ENCODE measurements at places on chromosomes 1 and 21. TPM values are rescaled to one million over a fixed set of nuclear protein-coding genes. Genes with fewer than 3 reads are reported as not detected.
A peak's percentile ranks its signal among the peaks of the same experiment; 100 is the strongest.

Gene MEGF6
- total RNA-seq = 32.6 TPM

Gene SLAMF6
- total RNA-seq = not detected

Gene TEDDM1
- total RNA-seq = not detected

Gene MYOG
- total RNA-seq = not detected

Gene SPRR5
- not detected for total RNA-seq

Gene TAL1
- total RNA-seq = 0.05 TPM

Gene ASPM
- 26.9 TPM for total RNA-seq

DNA sequence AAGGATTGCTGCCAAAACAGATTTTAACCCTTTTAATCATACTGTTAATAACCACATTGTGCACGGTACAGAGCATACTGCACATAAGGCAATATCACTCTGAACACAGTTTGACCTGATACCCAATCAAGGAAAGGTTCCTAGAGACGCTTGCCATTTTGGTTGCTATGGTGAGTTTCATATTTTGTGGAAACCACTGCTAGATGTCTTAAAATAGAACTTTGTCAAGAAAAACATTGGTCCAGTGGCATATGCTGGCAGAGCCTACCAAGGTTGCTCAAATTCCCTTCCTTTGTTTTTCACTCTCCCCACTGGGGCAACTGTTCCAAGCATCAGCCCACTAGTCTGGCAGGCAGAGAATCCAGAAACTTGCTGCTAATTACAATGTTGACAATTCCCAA lies 114.8 kb upstream of the DPYD start:
- no peak overlapping the region for H3K4me3 ChIP-seq
- DNase-seq = no peak
- H3K4me1 ChIP-seq = no peaks in the 10 kb centered on the region
- no peaks in the 10 kb centered on the region for H3K36me3 ChIP-seq
- no peak overlapping the region for H3K27ac ChIP-seq

DNA sequence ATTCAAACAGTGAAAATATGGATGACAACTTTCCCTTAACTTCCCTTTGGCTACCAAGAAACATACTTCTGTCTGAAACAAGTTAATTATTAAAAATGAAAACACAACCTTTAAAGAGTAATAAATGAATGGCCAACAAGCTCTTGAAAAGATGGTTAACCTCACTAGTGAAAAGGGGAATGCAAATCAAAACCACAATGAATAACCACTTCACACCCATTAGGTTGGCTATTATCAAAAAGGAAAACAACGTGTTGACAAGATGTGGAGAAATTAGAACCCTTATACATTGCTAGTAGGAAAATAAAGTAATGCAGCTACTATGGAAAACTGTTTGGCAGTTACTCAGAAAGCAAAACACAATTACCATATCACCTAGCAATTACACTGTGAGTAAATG lies 14.1 kb downstream of the COP1 start:
- no peak overlapping the region for H3K4me3 ChIP-seq
- H3K27me3 ChIP-seq = no peaks in the 10 kb centered on the region
- H3K4me1 ChIP-seq = no peaks in the 10 kb centered on the region
- H3K27ac ChIP-seq = no peak overlapping the region
- no peak for DNase-seq

- H3K4me3 ChIP-seq = no peak overlapping the region
- H3K36me3 ChIP-seq = no peaks in the 10 kb centered on the region
- H3K27ac ChIP-seq = no peak overlapping the region
- H3K4me1 ChIP-seq = 0 out of 2 replicates have a peak, but pooled peaks cover 2% of the 10 kb centered on the region
- no peaks in the 10 kb centered on the region for H3K27me3 ChIP-seq
- DNase-seq = peak; percentile 41
Measured at GRCh38 chr1:220680085-220680687, 10.0 kb upstream of the C1orf115 start.

GRCh38 chr1:67479146-67479891 lies 49.1 kb upstream of the SERBP1 start:
- H3K36me3 ChIP-seq = no peaks in the 10 kb centered on the region
- no peaks in the 10 kb centered on the region for H3K4me1 ChIP-seq
- no peak overlapping the region for H3K27ac ChIP-seq
- no peaks in the 10 kb centered on the region for H3K27me3 ChIP-seq
- no peak overlapping the region for H3K4me3 ChIP-seq
- DNase-seq = no peak

- H3K4me1 ChIP-seq = no peaks in the 10 kb centered on the region
- peaks cover 2% of the 10 kb centered on the region for H3K27me3 ChIP-seq
- H3K36me3 ChIP-seq = no peaks in the 10 kb centered on the region
- H3K4me3 ChIP-seq = no peak overlapping the region
- H3K27ac ChIP-seq = no peak overlapping the region
- no peak for DNase-seq
Measured at GRCh38 chr21:36575306-36575705, 95.4 kb upstream of the CLDN14 start.

GRCh38 chr1:51417496-51418383 lies 87.4 kb upstream of the TTC39A start:
- H3K27ac ChIP-seq = no peak overlapping the region
- DNase-seq = no peak
- peaks cover 3% of the 10 kb centered on the region for H3K36me3 ChIP-seq
- no peaks in the 10 kb centered on the region for H3K27me3 ChIP-seq
- no peak overlapping the region for H3K4me3 ChIP-seq

DNA sequence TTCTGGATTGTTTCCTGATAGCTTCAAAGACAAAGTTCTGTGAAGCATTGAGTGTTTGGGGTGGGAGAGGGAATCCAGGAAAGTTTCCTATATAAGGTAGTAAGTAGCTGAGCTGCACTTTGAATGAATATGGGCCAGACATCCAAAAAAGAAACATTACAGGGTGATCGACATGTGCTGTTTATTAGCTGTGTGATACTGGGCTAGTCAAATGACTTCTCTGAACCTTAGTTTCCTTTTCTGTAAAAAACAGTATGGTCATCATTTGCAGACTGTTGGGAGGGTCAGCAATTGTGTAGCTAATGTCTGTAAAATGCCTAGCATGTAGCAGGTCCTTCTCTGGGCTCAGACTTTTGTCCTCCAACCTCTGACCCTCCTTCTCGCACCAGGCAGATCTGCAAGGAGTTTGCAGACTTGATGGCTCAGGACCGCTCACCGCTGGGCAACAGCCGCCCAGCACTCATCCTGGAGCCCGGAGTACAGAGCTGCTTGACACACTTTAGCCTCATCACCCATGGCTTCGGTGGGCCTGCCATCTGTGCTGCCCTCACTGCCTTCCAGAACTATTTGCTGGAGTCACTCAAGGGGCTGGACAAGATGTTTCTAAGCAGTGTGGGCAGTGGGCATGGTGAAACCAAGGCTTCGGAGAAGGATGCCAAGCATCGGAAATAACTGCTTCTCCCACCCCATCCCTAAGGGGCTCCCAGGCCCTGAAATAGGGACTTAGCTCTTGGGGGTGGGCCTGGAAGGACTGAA lies 21.1 kb downstream of the TFAP2E start:
- no peak overlapping the region for H3K4me3 ChIP-seq
- no peaks in the 10 kb centered on the region for H3K27me3 ChIP-seq
- no peak for DNase-seq
- H3K27ac ChIP-seq = no peak overlapping the region
- no peaks in the 10 kb centered on the region for H3K4me1 ChIP-seq

DNA sequence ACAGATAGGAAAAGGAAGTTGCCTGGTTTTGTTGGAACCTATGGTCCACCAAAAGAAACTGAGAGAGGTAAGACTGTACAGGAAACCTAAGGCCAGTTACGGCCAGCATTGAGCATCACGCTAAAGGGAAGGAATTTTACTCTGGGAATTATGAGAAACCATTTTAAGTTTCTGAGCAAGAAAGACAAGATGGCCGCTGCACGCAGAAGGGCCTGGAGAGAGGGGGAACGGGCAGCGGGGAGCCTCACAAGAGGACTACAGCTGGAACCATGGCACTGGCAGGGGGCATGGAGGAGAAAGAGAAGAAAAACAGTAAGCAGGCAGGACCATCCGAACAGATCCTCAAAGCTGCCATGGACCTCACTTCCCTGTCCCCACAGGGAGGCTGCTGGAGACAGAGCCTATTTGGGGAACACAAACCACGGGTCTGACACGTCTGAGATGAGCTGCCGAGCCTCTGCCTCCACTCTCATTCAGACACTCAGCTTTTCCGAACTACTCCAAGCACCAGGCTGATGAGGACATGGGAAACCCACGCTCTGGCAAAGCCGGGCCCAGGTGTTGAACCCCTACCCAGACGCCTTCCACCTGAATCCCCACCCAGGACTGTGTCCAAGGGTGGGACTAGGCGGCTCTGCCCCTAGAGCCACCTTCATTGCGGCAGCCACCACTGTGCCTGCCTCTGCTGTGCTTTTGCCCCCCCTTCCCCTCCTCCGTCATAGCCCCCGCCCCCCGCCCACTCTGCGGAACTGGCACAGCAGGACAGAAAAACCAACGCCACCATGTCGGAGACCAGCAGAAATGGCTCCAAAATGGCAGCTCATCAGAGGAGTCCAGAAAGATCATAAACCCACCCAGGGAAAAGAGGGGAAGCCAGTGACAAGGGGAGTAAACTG lies 69.0 kb downstream of the CD46 start:
- DNase-seq = no peak
- no peak overlapping the region for H3K4me3 ChIP-seq
- H3K36me3 ChIP-seq = no peaks in the 10 kb centered on the region
- H3K27me3 ChIP-seq = no peaks in the 10 kb centered on the region
- H3K4me1 ChIP-seq = peaks cover 18% of the 10 kb centered on the region

GRCh38 chr1:110085671-110086070 lies 15.2 kb upstream of the ALX3 start:
- no peaks in the 10 kb centered on the region for H3K4me1 ChIP-seq
- no peaks in the 10 kb centered on the region for H3K36me3 ChIP-seq
- no peak overlapping the region for H3K27ac ChIP-seq

GRCh38 chr1:89668961-89669360 lies 36.0 kb downstream of the LRRC8C start:
- no peak for DNase-seq
- no peak overlapping the region for H3K4me3 ChIP-seq
- no peaks in the 10 kb centered on the region for H3K36me3 ChIP-seq

GRCh38 chr1:113255038-113255719 lies 135.1 kb upstream of the MAGI3 start:
- DNase-seq = no peak
- H3K36me3 ChIP-seq = no peaks in the 10 kb centered on the region
- no peak overlapping the region for H3K27ac ChIP-seq
- H3K4me1 ChIP-seq = no peaks in the 10 kb centered on the region

- peak overlapping the region; percentile 29 for H3K27ac ChIP-seq
- DNase-seq = no peak
- peaks cover 46% of the 10 kb centered on the region for H3K4me1 ChIP-seq
- H3K27me3 ChIP-seq = no peaks in the 10 kb centered on the region
- no peaks in the 10 kb centered on the region for H3K36me3 ChIP-seq
- H3K4me3 ChIP-seq = no peak overlapping the region
Measured at GRCh38 chr1:39127513-39127912, 77.0 kb upstream of the MACF1 start.

DNA sequence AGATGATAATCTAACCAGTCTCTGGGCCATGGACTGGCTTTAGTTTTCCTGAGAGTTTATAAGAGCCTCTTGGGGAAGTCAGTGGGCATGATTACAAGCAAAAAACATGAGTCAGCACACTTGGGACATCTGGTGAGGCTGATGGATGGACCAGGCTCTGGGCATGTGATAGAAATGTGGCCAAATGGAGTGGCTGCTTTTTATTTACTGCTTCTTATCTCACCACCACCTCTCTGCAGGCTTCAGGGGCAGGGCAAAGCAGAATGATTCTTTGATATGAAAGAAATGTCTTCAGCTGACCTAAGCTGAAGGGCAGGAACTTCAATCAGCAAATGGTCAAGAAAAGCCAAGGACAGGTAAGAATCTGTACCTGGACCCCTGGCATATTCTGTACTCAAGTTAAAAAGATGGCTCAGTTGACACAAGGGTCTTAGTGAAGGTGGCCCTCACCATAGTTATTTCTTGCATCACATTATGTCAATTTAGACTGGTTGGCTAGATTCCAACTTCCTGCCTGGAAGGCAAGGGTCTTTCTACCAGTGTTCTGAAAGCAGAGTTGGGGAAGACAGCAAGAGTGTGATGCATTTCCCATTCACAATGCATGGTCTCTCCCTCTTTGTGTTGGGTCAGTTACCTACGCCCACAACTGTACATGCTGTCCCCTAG lies 162.8 kb downstream of the FASLG start:
- no peak overlapping the region for H3K27ac ChIP-seq
- no peak for DNase-seq
- H3K4me3 ChIP-seq = no peak overlapping the region
- no peaks in the 10 kb centered on the region for H3K36me3 ChIP-seq
- H3K4me1 ChIP-seq = no peaks in the 10 kb centered on the region

DNA sequence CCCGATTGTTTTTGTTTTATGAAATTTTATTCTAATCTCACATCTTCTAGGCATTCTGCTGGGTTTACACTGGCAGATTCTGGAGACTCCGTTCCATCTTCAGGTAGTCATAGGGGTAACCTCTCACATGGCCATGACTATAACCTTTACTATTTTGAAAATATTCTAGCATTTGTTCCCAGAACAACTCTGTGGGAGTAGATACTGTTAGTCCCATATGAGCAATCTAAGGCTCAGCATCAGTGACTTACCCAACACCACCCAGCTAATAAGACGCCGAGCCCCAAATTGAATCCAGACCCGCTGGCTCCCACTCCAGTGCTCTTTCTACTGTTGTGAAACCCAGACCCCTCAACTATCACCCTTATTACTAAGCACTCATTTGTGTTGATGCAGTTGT lies 9.8 kb downstream of the ADAMTS4 start:
- DNase-seq = no peak
- H3K4me1 ChIP-seq = no peaks in the 10 kb centered on the region
- no peaks in the 10 kb centered on the region for H3K36me3 ChIP-seq

DNA sequence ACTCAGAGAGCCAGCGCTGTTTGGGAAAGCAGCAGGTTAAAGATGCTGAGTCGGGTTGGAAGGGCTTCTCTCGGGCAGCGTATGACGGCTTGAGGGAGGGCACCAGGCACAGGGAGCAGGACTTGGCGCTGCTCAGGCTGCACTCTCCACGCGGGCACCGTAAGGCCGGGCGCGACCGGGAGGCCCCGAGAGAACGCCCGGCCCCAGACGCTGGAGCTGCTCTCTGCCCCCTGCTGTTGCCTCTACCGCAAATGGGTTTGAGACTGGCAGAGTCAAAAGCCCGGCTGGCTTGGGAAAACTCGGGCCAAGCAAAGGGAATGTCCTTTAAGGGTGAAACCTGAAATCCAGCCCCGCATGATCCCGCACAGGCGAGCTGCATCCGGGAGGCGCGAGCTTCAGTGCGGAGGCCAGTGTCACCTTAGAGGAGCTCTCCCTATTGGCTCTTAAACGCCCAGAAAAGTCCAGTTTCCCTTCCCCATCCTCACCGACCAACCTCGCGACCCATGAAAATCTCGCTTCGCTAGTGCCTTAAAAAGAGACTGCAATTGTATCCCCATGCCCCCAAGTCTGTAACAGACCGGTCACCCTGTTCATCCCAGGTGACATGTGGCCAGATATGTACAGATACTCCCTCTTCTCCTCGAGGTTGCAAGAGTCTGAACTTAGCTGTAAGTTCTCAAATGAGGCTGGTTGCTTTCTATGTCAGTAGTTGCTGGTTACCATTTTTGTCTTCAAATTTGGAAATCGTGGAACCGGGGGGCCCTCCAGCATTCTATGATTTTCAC lies 1.1 kb downstream of the PRRX1 start:
- 0 out of 2 replicates have a peak overlapping the region, but pooled peaks have one; percentile 29 for H3K27ac ChIP-seq
- peaks cover 8% of the 10 kb centered on the region for H3K27me3 ChIP-seq
- H3K4me1 ChIP-seq = 0 out of 2 replicates have a peak, but pooled peaks cover 3% of the 10 kb centered on the region
- no peak for DNase-seq
- peak overlapping the region; percentile 54 for H3K4me3 ChIP-seq

GRCh38 chr1:51642739-51643142 lies 25.8 kb downstream of the OSBPL9 start:
- no peak overlapping the region for H3K27ac ChIP-seq
- no peaks in the 10 kb centered on the region for H3K36me3 ChIP-seq
- no peaks in the 10 kb centered on the region for H3K27me3 ChIP-seq
- peaks cover 10% of the 10 kb centered on the region for H3K4me1 ChIP-seq

- no peak for DNase-seq
- no peaks in the 10 kb centered on the region for H3K27me3 ChIP-seq
- H3K27ac ChIP-seq = no peak overlapping the region
- no peak overlapping the region for H3K4me3 ChIP-seq
- H3K4me1 ChIP-seq = no peaks in the 10 kb centered on the region
Measured at GRCh38 chr21:45894450-45894825, 87.1 kb upstream of the COL6A1 start.

Measured in Panc1 (cell line).